ENCODE measurements at places on chromosomes 3 and 15.

DNA sequence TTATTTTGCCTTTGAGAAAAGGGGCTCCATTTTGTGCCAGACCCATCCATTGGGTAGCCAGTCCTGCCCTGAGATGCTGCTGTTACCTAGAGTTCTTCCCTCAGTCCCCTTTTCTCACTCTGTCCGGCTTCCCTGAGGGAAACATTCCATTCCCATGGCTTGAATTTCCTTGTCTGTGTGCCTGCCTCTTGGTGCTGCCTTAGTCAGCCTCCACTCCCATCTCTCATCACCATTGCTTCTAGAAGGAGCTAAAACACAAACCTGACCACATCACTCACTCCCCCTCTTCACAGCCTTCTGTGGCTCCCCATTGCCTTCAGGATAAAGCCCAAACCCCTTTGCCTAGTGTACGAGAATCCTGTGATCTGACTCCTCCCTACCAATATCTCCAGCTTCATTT is 25.2 kb upstream of the C2CD4B start:
- no peak for DNase-seq

DNA sequence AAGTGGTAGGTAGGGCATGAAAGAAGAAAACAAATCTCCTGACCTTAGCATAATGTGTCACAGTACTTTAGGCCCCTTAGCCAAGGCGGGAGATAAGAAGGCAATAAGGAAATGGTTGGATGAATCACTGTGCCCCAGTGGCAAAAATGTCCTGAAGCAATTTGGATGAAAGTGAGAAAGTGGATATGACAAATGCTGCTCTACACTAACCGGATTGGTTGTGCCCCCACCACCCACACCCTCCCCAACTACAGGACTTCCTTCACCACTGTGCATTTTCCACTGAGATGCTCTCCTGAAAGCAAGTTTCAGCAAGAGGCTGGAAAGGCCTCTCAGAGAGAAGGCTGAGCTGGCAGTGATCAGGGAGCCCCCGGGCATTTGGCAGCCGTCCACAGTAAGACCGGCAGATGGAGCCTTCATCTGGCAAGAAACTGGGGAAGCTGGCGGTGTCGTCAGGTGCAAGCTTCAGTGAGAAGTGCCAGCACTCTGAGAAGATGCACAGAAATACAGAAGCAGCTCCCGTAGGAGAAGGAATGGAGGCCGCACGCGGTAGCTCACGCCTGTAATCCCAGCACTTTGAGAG is 63.8 kb downstream of the ATP1B3 start:
- DNase-seq: peak; percentile 71

DNA sequence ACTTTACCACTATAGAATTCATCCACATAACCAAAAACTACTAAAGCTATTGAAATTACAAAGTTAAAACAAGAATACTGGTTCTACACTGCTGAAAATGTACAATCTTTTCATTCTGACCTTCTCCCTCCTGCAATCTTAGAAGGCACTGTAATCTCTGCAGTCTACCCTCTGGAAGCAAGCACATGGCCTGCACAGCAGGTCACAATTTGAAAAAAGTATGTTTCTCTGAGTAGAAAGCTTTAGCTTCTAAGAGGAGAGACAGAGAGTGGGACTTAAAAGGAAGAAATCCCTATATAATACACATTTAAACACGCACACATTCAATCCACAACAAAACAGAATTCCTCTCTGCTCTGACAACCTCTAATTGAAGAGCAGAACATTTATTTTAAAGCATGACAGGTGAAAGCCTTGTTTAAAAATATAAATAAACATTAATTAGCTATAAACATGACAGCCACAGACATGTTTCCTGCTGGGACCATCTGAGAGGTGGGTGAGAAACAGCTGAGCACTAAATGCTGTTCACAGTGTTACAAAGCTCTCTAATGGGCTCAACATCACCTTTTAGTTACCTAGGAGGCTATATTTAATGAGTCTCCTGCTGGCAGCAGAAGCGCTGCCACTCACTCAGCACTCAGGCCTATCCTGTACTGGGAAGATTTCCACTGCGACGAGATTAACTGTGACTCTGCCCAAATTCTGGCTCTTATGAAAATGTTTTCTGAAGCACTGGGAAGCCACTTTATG is 447.4 kb downstream of the AGBL1 start:
- no peak for DNase-seq

GRCh38 chr15:98717942-98718341 is 69.6 kb downstream of the IGF1R start:
- no peak for DNase-seq

DNA sequence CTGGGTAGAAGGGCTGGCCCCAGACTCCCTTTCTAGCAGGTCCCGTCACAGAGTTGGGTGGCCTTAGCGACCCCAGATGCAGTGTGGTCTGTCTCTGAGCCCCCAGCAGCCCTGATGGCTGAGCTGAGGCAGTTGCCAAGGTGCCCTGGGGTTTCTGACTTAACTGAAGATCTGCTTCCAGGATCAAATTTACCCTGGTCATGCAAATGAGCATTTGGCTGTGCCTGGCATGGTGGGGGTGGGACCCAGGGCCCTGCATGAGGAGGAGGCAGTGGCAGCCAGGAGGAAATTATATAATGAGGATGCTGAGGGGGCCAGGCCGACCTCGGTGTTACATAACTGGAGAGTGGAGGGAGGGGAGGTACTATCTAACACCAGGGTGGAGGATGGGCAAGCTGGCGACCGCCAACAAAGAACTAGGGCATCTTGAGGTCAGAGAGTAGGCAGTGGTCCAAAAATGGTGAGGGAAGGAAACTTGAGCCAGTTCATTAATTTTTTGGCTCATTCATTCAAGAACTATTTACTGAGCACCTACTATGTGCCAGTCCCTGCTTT is 16.4 kb downstream of the PLEKHO2 start:
- no peak for DNase-seq

- no peak for DNase-seq
Measured at GRCh38 chr3:67853520-67853919, 199.1 kb upstream of the SUCLG2 start.

DNA sequence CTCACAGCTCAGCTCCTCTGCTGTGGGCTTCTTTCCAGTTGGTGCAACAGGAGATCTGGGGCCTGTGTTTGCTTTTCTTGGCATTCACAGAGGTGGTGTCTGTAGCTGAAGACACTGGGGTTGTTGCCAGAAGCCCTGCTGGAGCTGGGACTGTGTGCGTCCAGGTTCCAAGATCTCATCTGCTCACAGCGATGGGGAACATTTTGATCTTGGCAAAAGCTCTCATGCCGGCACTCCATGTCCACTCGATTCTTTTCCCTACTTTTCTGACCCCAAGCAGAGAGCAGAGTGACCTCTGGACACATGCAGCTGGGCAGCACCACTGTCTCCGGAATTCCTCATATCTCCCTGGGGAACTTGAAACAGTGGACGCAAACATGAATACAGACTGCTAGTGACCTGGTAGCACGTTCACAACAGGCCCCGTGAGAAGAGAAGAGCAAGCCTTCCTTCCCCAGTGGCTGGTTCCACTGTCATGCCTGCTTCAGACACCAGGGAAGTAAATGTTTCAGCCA is 36.1 kb upstream of the MECOM start:
- no peak for DNase-seq

DNA sequence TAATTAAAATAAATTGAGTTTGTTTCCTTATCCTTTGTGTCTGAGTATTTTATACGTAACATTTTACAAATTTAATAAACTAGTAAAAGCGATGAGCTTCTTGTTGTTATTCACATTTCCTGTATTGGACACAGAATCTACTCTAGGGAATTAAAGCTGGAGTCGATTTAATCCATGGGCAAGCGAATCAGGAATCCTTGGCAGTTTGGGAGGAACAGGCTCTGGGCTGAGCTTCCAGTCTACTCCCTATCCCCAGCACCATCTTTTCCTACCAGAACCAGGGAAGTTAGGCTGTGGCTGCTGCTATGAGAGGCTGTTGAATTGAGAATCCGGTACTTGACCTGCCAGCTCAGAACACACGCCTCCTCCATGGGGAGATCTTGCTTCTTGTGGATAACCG is 437.3 kb upstream of the TPM1 start:
- DNase-seq: no peak

GRCh38 chr15:76954744-76955143 is 23.2 kb downstream of the RCN2 start:
- no peak for DNase-seq

DNA sequence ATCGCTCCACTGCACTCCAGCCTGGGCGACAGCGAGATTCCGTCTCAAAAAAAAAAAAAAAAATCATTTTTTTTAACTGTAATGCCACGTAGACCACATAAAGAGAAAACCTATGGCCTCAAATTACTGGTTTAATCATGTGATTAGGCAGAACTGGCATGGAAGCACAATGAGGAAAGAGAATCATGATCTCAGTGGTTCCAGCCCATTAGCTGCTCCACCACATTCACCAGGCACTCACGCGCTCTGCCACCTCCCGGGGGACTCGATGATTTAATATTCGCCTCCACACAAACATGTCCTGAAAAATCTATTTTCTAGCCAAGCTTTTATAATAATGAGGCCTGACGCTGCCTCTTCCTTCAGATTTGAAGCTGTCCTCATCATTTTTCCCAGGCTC is 204.7 kb downstream of the TBL1XR1 start:
- no peak for DNase-seq

- no peak for DNase-seq
Measured at GRCh38 chr3:42116466-42116865, 25.3 kb downstream of the TRAK1 start.

DNA sequence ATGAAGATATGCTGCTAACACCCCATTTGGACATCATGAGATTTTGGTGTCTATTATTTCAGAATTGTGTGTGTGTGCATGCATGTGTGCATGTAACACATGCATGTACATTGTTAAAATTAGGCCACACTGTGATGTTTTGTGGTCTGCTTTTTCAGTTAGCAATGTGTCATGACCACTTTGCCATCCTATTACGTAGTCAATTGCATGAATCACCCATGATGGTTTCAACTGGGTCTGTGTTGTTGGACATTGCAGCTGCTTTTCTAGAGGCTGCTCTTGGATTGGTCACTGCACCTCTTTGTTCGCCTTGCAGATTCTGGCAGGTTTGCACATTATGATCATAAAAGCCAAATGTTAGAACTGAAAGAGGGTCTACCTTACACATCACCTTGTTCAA is 101.0 kb upstream of the THBS1 start:
- DNase-seq: no peak

GRCh38 chr3:188769831-188770230 is 401.9 kb upstream of the TPRG1 start:
- DNase-seq: no peak

DNA sequence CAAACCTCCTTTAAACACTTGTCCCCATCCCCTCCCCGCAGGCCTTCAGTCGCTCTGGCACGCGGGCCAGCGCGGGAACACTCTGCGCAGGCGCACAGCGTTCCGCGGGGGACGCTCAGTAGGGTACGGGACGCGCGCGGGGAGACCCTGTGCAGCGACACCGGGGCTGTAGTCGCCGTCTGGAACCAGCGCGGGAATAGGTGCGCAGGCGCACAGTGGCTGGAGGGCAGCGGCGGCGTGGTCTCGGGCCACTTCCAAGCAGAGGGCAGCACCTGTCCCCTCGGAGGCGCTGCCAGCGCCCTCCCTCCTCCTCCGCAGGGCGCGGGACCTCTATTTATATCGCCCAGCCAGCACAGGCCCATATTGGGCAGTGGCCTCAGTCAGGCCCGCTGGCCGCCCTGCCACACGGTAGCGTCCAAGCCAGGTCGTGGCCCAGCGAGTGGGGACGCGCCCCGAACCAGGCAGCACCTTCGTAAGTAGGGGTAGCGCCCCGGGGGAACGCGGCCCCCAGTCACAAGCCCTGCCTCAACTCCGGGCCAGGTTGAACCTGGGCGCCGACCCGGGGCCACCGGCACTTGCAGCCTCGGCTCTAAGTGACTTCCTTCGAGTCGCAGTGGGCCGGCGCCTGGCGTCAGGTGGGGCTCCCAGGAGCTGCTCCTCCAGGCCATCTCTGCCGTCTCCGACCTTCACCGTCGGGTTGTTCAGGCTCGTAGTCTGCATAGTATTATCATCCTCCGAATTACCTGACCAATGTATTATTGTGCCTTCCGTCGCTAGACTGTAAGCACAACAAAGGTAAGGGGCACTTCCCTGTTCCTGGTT is at the start of gene KBTBD12:
Gene KBTBD12 (plus strand): TSS at position 118 of the 822 bp plus-strand sequence. CDS start 7,830 bp downstream, outside the sequence.
- no peak for DNase-seq

DNA sequence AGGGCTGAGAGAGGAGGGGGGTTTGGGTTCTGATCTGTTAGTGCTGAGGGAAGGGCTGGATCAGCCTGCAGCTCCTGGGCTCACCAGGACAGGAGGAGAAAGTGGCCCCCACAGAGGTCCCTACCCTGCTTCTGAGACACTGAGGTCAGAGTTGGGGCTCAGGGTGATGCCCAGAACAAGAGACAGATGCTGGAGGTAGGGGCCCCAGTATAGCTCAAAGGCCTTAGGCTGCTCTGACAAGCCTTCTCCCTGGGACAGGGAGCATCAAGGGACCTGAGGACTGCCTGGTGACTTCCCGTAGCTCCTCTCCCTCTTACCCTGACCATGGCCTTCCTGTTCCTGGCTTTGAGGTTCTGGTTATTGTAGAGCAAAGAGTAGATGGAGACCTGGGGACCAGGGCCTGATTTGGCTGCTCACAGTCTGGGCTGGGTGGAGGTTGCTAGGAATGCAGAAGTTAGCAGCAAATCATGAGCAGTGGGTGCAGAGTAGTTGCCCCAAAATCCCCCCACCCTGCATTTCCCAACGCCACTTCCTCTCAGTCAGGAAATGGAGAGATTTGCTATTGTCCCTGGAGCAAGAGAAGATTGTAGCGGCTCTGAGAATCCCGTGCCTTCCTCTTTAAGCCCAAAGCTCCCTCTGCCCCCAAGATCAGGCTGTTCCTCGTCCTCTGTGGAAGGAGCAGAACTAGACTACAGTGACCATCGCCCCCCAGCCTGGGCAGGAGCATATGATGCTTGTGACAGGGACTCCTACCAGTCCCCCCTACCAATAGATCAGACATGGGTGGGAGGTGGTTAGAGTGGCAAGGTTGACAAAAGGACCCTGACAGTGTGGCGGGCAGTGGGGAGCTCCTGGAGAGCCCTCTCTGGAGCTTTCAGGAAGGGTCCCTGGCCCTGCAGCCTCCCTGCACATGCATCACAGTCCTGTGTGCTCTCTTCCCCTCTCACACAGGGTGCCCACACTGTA is 47.4 kb upstream of the SEC22A start:
- DNase-seq: peak; percentile 12

DNA sequence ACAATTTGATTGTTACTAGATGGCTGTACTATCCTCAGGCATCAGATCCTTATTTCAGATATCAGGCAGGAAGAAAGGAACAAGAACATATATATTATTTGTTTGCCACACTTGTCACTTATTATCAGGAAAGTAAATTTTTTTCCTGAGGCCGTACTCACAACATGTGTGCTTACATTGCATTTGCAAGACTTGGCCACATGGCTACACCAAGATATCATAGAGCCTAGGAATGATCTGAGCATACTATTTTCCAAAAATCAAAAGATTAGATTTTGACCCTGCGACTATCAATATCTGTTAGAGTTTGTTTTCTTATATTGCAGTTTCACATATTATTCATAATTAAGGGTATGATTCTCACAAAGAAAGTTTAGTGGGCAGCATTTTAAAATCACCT is 426.2 kb upstream of the BCHE start:
- no peak for DNase-seq

DNA sequence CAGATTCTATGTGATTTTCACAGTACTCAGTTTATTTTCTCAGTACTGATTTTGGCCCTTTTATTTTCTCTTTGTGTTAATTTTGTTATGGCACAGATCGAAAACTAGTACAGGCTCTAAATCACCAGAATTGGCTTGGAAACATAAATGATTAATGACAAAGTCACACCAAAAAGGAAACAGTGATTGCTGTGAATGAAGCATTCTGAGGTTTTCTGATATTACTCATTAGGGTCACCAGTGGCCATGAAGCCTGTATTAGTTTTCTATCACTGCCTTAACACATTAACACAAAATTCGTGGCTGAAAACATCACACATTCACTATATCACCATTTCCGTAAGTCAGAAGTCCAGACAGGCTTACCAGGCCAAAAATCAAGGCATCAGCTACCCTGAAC is 343.0 kb upstream of the THRB start:
- no peak for DNase-seq
